Fibroblast of pulmonary artery (primary cell): ENCODE measurements at places on chromosomes 1 and 21.
A peak's percentile ranks its signal among the peaks of the same experiment; 100 is the strongest.

GRCh38 chr1:164504749-164505148 lies 54.2 kb upstream of the PBX1 start:
- peak; percentile 47 for DNase-seq

- DNase-seq, result no peak
Observed at GRCh38 chr1:48030211-48030610, 33.0 kb upstream of the TRABD2B start.

DNA sequence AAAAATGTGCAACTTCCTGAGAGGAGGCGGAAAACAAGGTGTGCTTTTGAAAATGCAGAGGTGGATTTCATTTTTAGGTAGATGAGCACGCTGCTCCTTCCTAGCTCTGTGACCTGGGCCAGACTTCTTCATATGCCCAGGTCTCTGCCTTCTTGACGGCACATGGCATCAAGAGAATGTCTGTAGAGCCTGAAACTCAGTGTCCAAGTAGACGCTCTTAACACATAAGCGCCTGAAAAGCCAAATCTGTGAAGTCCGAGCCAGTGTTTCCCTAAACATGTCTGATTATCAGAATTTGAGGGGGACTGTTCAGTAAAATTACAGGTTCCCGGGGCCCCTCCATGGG lies 25.7 kb downstream of the FHAD1 start:
- DNase-seq, result no peak

DNA sequence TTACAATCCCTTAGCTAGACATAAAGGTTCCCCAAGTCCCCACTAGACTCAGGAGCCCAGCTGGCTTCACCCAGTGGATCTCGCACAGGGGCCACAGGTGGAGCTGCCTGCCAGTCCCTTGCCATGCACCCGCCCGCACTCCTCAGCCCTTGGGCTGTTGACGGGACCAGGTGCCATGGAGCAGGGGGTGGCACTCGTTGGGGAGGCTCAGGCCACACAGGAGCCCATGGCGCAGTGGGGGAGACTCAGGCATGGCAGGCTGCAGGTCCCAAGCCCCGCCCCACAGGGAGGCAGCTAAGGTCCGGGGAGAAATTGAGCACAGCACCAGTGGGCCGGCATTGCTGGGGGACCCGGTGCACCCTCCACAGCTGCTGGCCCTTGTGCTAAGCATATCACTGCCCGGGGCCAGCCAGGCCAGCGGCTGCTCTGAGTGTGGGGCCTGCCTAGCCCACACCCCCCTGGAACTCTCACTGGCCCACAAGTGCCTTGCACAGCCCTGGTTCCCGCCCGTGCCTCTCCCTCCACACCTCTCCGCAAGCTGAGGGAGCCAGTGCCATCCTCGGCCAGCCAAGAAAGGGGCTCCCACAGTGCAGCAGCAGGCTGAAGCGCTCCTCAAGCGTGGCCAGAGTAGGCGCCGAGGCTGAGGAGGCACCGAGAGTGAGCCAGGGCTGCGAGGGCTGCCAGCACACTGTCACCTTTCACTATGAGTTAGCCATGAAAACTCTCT lies 117.8 kb downstream of the LIPI start:
- no peak for DNase-seq

GRCh38 chr1:67784545-67785186 lies 48.6 kb downstream of the GNG12 start:
- no peak for DNase-seq

- DNase-seq, result no peak
Observed at GRCh38 chr1:116751146-116751545, 3.1 kb upstream of the CD2 start.

DNA sequence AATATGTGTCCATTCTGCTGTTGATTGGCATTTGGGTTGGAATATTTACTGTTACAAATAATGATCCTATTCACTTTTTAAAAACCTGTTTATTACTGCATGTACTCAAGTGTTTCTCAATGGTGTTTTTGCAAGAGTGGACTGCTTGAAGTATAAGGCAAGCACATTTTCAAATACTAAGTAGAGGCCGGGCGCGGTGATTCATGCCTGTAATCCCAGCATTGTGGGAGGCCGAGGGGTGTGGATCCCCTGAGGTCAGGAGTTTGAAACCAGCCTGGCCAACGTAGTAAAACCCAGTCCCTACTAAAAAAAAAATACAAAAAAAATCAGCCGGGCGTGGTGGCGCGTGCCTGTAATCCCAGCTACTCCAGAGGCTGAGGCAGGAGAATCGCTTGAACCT lies 276.9 kb upstream of the ADGRL4 start:
- no peak for DNase-seq

- DNase-seq, result peak; percentile 7
Observed at GRCh38 chr1:215360758-215361157, 206.3 kb upstream of the KCTD3 start.

- no peak for DNase-seq
Observed at GRCh38 chr1:222018041-222018440, 276.2 kb upstream of the DUSP10 start.

GRCh38 chr1:156958247-156958714 lies 37.8 kb downstream of the LRRC71 start:
- no peak for DNase-seq

DNA sequence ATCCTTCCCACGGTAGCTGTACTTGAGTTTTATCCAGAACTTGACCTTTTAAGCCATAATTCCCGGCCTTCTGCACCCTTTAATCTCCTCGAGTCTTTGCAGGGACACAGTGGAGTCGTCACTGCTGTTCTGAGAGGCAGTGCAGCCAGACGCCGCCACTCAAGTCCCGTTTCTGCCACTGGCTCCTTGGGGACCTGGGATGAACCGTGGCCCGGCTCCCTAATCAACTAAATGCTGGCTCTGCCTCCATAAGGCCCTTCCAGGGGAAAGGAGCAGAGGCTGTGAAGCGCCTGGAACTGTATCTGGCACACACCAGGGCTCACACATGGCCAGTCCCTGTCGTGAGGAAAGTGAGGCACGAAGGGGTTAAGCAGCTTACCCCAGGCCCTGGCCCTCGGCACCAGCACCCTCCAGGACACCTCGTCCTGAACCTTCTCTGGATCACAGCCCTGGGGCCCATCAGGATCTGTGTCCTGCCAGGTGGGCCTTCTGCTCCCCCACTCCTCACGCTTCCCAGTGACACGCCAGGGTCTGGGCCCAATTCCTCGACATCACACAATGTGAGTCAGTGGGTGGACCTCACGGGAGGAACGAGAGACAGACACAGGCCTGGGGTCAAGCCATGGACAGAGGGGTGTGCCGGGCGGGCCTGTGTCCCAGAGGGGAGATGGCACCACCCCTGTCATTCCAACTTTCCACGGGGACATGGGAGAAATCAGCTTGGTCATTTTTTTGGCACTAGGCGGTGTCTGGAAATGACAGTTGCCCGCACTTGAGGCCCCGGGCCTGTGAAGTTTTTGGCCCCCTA lies 23.5 kb upstream of the C1orf174 start:
- DNase-seq, result no peak

GRCh38 chr21:32371913-32372314 lies 20.9 kb downstream of the URB1 start:
- DNase-seq, result peak; percentile 93

DNA sequence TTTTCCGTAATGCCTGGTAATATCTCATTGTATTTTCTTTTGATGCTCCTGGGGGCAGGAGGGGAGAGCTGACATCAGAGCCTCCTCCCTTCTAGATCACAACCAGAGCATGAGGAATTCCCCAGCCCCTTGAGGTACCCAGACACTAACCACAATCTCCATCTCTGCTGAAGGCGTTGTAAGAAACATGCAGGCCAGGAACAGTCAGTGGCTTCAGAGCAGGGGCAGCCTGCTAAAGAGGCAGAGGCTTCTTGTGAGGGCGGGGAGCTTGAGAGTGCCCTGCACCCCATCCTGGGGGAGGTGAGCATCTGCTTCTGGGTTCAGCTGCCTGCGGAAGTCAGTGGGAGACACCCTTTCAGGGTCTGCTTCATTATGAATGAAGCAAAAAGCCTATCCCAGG lies 19.0 kb downstream of the MAPKAPK2 start:
- no peak for DNase-seq

GRCh38 chr1:157178490-157178889 lies 40.3 kb upstream of the ETV3 start:
- DNase-seq, result no peak

DNA sequence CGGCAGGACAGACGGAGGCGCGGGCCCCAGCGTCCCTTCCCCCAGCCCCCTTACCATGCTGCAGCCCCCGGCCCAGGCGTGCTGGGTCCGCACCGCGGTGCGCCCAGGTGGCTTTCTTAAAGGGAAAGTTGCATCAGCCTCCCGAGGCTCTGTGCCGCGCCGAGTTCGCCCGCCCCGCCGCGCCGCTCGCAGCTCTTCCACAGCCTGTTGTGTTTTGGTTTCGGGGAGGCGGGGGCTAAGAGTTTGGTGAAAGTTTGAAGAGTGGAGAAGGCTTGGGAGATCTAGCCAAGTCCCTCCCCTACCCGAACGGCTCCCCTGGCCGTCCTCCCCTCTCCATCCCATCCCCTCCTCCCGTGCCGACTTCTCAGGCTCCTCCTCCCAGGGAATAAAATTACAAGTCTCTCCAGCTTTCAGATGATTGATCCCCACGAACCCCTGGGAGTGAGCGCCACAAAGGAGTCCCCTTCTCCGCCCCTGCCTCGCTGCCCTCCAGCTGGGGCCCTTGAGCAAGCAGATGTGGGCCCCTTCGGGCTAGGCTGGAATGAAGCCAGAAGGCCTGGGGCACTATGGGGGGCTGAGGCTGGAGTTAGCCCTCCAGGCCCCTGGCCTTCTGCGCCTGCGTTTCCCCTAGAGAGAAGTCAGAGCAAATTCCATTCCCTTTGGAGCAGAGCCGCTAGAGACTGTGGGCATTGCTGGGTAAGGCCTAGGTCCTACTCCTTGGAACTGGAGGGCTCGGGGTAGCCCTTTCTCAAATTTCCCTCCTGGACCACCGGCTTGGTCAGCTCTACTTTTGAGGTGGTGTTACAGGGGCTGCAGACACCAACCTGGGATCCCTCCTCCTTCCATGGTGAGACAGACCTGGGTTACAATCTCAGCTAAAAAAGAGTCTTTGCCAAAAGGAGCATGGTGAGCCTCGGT lies at the start of gene SLC6A9:
Gene SLC6A9, minus strand, starts transcription at position 211 of the 918 bp plus-strand sequence. CDS start 7,185 bp downstream, outside the sequence.
- DNase-seq, result peak; percentile 72

DNA sequence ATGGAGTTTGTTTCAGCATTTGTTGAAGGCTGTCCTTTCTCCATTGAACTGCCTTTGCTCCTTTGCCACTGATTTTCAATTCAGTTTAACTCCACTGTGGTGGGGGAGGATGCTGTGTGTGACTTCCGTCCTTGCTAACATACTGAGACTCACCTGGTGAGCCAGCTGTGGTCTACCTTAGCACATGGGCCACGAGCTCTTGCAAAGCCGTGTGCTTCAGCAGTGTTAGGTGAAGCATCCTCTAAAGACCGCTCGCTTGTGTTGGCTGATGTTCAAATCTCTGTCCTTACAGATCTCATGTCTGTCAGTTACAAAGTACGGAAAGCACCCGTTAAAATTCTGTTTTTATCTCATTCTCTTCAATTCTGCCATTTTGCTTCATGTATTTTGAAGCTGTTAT lies 3.6 kb upstream of the SPATC1L start:
- peak; percentile 9 for DNase-seq

DNA sequence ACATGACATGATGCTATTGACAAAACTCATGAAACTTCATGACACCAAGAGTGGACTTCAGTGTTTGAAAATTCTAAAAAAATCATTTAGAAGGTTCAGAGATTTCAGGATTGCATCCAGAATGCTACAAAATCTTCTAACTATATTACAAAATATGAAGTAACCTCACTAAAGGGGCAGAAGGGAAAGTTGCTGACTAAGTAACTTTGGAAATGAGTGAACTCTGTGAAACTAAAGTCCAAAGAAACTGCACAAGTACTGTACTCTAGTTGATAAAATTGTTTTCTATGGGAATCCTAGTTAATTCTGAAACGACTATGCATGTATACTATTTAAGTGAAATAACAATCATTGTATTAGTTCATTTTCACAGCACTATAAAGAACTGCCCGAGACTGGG lies 184.4 kb downstream of the LYPLAL1 start:
- no peak for DNase-seq
